ENCODE measurements at places on chromosomes 12 and 14. TPM values are rescaled to one million over a fixed set of nuclear protein-coding genes. Genes with fewer than 3 reads are reported as not detected.

The FAM222A gene
- total RNA-seq = 4.6 TPM

The KLRC1 gene
- not detected for total RNA-seq

The C1QL4 gene
- total RNA-seq = not detected

The LBHD2 gene
- total RNA-seq = not detected

The HCAR1 gene
- total RNA-seq = not detected

The WNT1 gene
- total RNA-seq = not detected

The TAS2R10 gene
- total RNA-seq = 0.27 TPM

The POTEM gene
- total RNA-seq = 0.17 TPM

The EVL gene
- total RNA-seq = 486 TPM

The KRT1 gene
- not detected for total RNA-seq

The IPO4 gene
- 35.0 TPM for total RNA-seq

The TMEM30B gene
- total RNA-seq = 0.20 TPM

The BICD1 gene
- total RNA-seq = 93.1 TPM

The CLEC4E gene
- total RNA-seq = not detected

The CPNE6 gene
- total RNA-seq = not detected

The RTL1 gene
- not detected for total RNA-seq

The TBX5 gene
- not detected for total RNA-seq

The HPD gene
- total RNA-seq = not detected

The DLGAP5 gene
- total RNA-seq = not detected

The TSPAN19 gene
- not detected for total RNA-seq

The SMAGP gene
- 8.0 TPM for total RNA-seq

The NRIP2 gene
- total RNA-seq = not detected

The OR4E2 gene
- total RNA-seq = not detected

The BCL2L14 gene
- total RNA-seq = not detected

The KRT83 gene
- not detected for total RNA-seq

The ADAM21 gene
- total RNA-seq = not detected

All from B cell (primary cell).